ENCODE measurements at places on chromosomes 13 and 19. TPM values are rescaled to one million over a fixed set of nuclear protein-coding genes. Genes with fewer than 3 reads are reported as not detected.
A peak's percentile ranks its signal among the peaks of the same experiment; 100 is the strongest.

The DEDD2 gene
- total RNA-seq, result 45.6 TPM

The RBM42 gene
- total RNA-seq, result 92.9 TPM

The XAB2 gene
- 43.7 TPM for total RNA-seq

The LILRB3 gene
- 10.1 TPM for total RNA-seq

The APOC1 gene
- total RNA-seq, result 1,385 TPM

DNA sequence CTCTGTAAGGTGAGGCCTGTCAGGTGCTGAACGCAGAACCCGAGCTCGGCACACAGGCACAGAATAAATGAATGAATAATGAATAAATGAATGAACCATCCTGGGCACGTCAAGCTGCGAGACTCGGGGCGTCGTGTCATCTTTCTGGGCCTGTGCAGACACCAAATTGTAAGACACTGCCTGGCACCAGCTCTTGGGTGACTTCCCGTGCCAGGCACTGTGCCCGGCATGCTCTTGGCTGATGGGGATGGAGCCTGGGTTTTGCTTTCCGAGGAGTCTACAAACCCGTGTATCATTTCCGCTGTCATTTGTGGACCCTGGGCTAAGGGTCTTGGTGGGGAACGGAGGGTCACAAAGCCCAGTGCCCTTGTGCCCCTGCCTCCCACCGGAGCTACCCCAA, 43.9 kb downstream of the CELF5 start:
- DNase-seq, result no peak

- no peak for DNase-seq
Measured at GRCh38 chr13:110377826-110378201, 70.7 kb downstream of the COL4A2 start.

DNA sequence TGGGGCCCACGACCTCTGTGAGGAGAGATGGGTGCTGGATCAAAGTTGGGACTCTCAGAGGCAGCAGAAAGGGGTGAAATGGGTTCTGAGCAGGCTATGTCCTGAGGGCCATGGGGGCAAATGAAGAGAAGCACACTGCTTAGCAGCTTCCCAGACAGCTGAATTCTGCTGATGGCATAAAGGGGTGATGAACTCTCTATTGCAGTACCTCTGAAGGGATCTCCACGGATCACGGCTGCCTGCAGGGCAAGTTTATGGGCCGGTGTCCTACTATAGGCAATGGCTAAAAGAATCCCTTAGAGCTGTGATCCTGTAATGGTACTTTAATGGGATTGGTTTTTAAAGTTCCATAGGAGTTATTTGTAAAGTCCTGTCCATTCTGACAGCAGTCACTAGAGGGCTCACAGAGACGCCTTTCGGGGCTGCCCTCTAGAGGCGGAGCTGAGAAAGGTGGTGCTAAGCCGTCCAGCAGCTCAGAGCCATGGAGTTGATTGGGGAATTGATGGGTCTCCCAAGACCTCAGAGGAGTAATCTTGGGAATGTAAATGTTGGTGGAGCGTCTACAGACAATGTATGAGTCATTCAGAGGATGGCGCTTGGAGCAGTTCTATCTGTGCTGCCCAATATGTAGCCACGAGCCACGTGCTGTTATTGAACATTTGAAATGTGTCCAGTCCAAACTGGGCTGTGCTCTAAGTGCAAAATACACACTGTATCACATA, 287.3 kb downstream of the COG6 start:
- peak; percentile 62 for DNase-seq

DNA sequence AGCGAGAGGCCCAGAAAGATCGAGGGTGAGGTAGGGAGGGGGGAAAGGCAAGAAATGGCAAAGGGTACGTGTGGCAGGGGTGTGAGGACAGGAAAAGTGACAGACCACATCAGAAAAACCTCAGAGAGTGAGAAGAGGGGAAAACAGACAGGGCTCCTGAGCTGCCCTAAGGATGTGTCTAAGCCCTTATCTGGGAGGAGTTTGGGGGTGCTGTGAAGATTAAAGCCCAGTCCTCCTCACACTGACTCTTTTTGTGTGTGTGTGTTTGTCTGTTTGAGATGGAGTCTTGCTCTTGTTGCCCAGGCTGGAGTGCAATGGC, 703 bp upstream of the PTH2 start:
- DNase-seq, result no peak

DNA sequence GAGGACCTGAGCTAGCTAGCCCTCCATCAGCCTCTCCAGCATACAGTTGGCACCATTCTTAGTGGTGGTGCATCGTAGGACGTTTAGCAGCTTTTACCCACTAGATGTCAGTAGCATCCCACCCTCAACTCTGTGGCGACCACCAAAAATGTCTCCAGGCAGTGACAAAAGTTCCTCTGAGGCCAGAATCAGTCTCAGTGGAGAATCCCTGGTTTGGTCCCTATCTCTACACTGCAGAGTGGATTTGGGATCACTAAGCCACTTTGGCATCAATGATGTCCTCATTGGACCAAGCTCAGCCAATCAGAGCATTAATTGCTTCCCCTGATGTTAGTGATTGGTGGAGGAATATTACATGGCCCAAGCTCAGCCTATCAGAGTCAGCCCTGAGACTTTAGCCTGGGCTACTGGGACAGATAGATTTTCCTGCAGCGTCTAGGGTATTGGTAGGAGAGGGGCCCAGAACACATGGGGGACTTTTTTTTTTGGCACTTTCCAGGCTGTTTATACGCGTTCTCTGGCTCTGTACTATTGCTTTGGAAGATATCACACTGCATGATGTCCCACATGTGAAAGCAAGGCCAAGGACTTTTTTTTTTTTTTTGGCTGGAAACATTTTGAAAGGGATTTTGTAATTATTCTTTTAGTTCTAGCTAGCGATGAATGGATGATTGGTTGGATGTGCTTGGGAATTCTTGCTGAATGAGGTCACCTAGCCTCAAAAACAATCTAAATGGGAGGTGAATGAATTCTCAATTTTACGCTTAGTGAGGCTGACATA, 7.0 kb downstream of the TMEM221 start:
- DNase-seq, result no peak

- no peak for DNase-seq
Measured at GRCh38 chr13:32964987-32965386, 51.2 kb upstream of the KL start.

GRCh38 chr13:51524312-51524711, 60.0 kb upstream of the WDFY2 start:
- peak; percentile 17 for DNase-seq

DNA sequence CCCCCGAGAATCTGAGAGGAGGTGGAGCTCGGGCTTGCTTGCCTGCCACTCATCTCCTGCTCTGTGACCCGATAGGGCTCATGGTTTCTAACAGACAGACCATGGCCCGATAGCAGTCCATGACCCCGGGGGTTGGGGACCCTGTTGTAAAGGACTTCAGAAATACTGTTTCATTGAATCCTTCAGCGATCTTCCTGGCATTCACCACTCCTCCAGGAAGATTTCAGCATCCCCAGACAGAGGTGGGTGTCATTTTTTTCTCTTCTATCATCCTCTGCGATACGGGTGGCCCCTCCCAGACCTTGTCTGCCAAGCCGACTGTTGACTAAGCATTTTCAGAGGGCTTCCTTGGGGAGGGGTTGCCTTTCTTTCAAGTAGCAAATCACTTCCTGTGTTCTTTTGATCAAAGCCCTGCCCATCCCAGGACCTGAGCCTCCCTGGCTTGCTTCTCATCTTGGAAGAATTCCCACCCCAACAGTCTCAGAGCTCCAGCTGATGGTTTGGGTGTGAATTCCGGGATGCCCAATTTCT, 1.7 kb downstream of the MYO1F start:
- DNase-seq, result no peak

- no peak for DNase-seq
Measured at GRCh38 chr19:33799476-33799875, 2.8 kb downstream of the KCTD15 start.

GRCh38 chr13:113625965-113626721, 31.9 kb downstream of the ATP4B start:
- no peak for DNase-seq

DNA sequence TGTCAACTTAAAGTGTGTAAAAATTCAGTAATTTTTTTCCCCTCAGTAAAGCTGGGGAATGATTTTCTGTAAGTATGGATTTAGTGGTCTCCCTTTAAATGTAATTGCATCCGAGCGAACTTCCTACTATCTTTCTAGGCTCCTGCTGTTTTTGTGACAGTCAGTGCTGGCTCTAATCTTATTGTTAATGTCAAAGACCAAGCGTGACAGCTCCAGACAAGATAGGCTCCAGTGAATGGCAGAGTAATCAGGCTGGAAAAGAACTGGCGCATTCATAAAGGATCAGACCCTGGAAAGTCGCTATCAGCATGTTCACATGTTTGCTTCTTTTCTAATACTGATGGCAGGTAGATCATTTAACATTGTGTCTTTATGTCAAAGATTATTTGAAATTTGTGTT, 908.0 kb upstream of the ATXN8OS start:
- DNase-seq, result no peak

DNA sequence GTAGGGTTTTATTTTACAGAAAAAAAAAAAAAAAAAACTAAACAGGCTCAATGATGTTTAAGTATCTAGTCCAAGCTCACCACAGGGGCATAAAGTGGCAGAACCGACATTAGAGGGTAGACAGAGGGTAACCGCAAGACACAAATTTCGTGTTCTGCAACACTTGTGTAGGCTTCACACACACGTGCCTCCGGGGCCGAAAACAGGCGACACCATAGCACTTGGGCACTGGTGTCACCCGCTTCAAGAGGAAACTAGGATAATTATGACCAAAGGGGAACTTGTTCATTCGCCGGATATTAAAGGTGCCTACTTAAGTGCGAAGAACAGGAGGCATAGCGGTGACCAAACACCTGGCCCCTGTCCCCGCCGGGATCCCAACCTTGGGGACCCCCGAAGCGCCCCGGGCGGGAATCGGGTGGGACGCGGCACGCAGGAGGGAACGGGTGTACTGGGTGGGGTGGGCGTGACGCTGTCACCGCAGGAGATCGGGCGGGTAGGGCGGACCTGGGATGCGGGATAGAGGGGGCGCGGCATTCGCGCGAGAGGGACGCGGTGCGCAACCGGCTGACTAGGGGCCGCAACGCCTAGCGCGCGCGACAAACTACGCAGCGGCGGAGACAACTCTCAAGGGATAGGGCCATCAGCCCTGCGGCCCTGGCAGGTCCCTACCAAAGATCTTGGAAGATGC, 558 bp downstream of the MZT1 start:
- peak; percentile 16 for DNase-seq

GRCh38 chr19:10424011-10424637, 3.8 kb downstream of the PDE4A start:
- DNase-seq, result peak; percentile 85

DNA sequence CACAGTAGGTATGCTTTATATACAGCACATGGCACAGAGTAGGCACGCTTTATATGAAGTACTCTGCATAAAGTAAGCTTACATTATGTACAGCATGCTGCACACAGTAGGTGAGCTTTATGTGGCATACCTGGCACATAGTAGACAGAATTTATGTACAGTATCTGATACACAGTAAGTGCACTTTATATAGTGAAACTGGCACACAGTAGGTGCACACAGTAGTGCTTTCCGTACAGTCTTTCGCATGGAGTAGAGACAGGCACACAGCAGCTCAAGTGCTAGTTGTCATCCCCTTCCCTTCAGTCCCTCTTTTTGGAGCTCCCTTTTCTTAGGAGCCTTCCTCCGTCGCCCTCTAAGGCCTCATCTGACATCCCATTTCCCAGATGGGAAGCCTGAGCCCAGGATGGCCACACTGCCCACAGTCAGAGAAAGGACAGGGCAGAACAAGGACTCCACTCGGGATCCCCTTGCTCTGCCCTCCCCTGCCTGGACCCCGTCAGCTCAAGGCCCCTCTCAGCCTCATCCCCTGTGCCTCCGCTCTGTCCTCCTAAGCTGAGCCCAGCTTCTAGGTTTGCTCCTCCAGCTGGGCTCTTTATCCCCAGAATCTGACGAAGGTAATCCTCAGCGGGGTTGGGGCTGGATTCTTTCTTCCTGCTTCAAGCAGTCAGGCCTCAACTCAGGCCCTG, 852 bp upstream of the CYP4F12 start:
- DNase-seq, result no peak
